ENCODE measurements at places on chromosomes 4 and X. TPM values are rescaled to one million over a fixed set of nuclear protein-coding genes. Genes with fewer than 3 reads are reported as not detected.

- H3K27ac ChIP-seq: no peak overlapping the region
- peaks cover 22% of the 10 kb centered on the region for H3K4me1 ChIP-seq
- DNase-seq: no peak
- no peaks in the 10 kb centered on the region for H3K27me3 ChIP-seq
- no peak overlapping the region for H3K4me3 ChIP-seq
- no peaks in the 10 kb centered on the region for H3K36me3 ChIP-seq
Measured at GRCh38 chr4:152209772-152210493, 326.0 kb downstream of the FBXW7 start.

GRCh38 chr4:74366367-74366911, 1.5 kb downstream of the EREG start:
- peaks cover 13% of the 10 kb centered on the region for H3K4me1 ChIP-seq
- no peak overlapping the region for H3K27ac ChIP-seq
- no peak for DNase-seq
- no peak overlapping the region for H3K4me3 ChIP-seq
- H3K36me3 ChIP-seq: no peaks in the 10 kb centered on the region

GRCh38 chr4:171266671-171267070, 546.5 kb upstream of the GALNTL6 start:
- H3K4me3 ChIP-seq: no peak overlapping the region
- H3K4me1 ChIP-seq: peaks cover 1% of the 10 kb centered on the region
- H3K27me3 ChIP-seq: no peaks in the 10 kb centered on the region

GRCh38 chr4:997375-998071, 4.3 kb upstream of the SLC26A1 start:
- peaks cover 63% of the 10 kb centered on the region for H3K27me3 ChIP-seq
- H3K27ac ChIP-seq: no peak overlapping the region
- no peak for DNase-seq
- peaks cover 2% of the 10 kb centered on the region for H3K4me1 ChIP-seq
- no peaks in the 10 kb centered on the region for H3K36me3 ChIP-seq

IBSP gene
- total RNA-seq: not detected

ZXDB gene
- total RNA-seq: 7.9 TPM

DNA sequence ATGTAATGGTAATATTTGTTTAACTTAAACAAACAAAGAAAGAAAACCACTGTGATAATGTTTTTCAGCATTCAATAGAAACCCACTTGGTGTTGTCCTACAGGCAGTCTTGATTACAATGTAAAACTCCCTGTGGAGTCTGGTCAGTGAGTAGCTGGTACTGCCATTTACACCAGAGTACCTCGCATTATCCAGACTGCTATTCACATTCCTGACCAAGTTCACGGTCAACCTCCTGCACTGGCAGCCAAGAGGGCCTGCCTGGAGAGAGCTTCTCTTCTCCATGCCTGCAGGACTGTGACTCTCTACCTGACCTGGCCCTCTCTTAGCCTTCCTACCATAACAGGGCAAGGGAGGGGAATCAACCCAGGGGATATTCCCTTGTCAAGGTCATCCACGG, 2.9 kb upstream of the LONRF3 start:
- no peak overlapping the region for H3K4me3 ChIP-seq
- H3K27ac ChIP-seq: no peak overlapping the region
- peaks cover 18% of the 10 kb centered on the region for H3K4me1 ChIP-seq
- no peak for DNase-seq
- peaks cover 100% of the 10 kb centered on the region for H3K27me3 ChIP-seq

COL4A6 gene
- 12.8 TPM for total RNA-seq

DNA sequence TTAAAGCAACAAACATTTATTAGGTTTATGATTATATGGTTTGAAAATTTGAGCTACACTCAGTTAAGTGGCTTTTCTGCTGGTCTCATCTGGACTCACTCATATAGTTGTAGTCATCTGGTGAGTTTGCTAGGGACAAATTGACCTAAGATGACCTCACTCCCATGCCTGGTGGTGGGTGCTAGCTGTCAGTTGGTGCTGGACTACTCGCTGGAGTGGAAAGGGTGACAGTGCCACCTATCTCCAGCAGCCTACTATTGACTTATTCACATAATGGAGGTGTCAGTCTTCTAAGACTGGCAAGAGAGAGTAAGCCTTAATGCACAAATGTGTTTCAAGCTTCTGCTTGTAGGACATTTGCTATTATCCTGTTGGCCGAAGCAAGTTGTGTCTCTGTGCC, 88.2 kb downstream of the TASL start:
- H3K36me3 ChIP-seq: no peaks in the 10 kb centered on the region
- peaks cover 3% of the 10 kb centered on the region for H3K4me1 ChIP-seq
- no peak overlapping the region for H3K4me3 ChIP-seq
- H3K27me3 ChIP-seq: no peaks in the 10 kb centered on the region
- peak; percentile 10 for DNase-seq

- no peak for DNase-seq
- H3K4me1 ChIP-seq: no peaks in the 10 kb centered on the region
- H3K36me3 ChIP-seq: no peaks in the 10 kb centered on the region
- H3K4me3 ChIP-seq: no peak overlapping the region
Measured at GRCh38 chr4:109157696-109158095, 144.8 kb downstream of the COL25A1 start.

- H3K36me3 ChIP-seq: no peaks in the 10 kb centered on the region
- no peak for DNase-seq
- H3K4me3 ChIP-seq: no peak overlapping the region
- H3K27ac ChIP-seq: no peak overlapping the region
Measured at GRCh38 chrX:66046612-66047235, 6.8 kb upstream of the VSIG4 start.

DNA sequence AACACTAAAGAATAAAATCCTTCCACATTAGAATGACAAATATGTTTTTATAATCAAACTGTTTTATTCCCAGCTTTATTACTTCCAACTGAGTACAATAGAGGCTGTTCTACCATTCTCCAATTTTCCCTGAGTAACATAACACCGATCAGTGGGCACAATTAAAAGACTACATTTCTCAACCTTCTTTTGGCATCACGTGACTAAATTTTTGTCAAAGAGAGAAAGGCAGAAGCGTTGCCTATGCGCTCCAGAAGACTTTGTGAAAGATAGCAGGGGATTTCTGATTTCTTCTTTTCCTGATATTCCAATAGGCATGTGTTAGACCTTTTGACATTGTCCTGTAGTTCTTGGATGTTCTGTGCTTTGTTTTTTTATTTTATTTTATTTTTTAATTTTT, 1705.6 kb upstream of the PCDH7 start:
- H3K27me3 ChIP-seq: no peaks in the 10 kb centered on the region
- 0 out of 2 replicates have a peak, but pooled peaks cover 5% of the 10 kb centered on the region for H3K36me3 ChIP-seq
- DNase-seq: no peak
- H3K27ac ChIP-seq: no peak overlapping the region

- DNase-seq: no peak
- H3K27me3 ChIP-seq: no peaks in the 10 kb centered on the region
- H3K4me1 ChIP-seq: 0 out of 2 replicates have a peak, but pooled peaks cover 2% of the 10 kb centered on the region
- no peaks in the 10 kb centered on the region for H3K36me3 ChIP-seq
Measured at GRCh38 chr4:57070461-57070860, 39.7 kb downstream of the IGFBP7 start.

HPF1 gene
- total RNA-seq: 40.0 TPM

GRCh38 chr4:165621983-165622382, 243.2 kb downstream of the CPE start:
- no peak overlapping the region for H3K27ac ChIP-seq
- no peak for DNase-seq
- no peaks in the 10 kb centered on the region for H3K27me3 ChIP-seq
- H3K4me3 ChIP-seq: no peak overlapping the region
- no peaks in the 10 kb centered on the region for H3K4me1 ChIP-seq
- H3K36me3 ChIP-seq: peaks cover 7% of the 10 kb centered on the region

CFAP299 gene
- total RNA-seq: not detected

DNA sequence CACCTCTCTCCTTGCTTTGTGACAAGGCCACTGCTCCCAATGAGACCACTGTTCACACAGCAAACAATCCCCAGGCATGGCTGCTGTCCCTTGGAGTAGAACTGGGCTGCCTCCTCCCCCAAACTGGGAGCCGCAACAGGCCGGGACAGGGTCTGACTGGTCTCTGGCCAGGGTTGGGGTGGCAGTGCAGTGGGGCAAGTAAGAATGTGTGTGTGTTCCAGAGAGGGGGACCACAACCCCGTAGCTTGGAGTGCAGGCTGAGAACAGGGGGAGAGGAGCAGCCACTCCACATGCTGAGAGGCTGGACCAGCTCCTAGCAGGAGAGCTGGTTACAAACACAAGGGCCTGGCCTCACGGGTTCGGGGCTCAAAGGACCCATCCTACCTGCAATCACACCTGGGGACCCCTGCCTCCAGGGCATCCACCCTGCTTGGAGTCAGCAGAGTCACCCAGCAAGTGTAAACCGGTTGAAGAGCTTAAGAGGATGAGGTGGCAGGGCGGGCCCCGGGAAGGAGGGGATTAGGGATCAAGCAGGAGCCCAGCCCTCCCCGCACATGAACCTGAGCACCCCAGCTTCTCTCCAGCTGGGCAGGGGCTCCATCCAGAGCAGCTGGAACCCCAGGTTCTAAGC, 3.8 kb upstream of the ZNF185 start:
- H3K36me3 ChIP-seq: no peaks in the 10 kb centered on the region
- no peak overlapping the region for H3K27ac ChIP-seq
- peaks cover 67% of the 10 kb centered on the region for H3K4me1 ChIP-seq
